Mesenchymal stem cell (in vitro differentiated cells and primary cell): ENCODE measurements at places on chromosomes 12 and 14.

- no peaks in the 10 kb centered on the region for H3K4me1 ChIP-seq
- H3K27ac ChIP-seq, result no peak overlapping the region
- no peaks in the 10 kb centered on the region for H3K27me3 ChIP-seq
- no peak for DNase-seq
- H3K36me3 ChIP-seq, result no peaks in the 10 kb centered on the region
Observed at GRCh38 chr12:46711756-46712155, 114.0 kb downstream of the SLC38A4 start.

DNA sequence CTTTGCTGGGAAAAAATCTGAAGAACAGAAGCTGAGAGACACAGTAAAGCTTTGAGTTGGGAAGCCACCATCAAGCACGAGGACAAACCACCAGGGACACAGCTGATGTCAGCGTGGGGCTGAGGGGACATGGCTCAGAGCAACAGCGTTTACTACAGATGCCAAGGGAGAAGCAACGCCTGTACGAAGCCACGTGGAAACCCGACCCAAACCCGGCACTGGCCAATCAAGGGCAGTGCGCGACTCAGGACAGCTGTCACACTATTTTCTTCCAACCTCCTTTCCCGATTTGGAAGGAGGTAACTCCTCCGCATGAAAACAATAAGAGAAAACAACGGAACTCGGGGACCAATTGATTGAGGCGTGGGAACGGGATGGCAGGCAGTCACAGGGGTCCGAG lies 20.2 kb upstream of the CHGA start:
- DNase-seq, result no peak
- H3K36me3 ChIP-seq, result no peaks in the 10 kb centered on the region
- no peak overlapping the region for H3K4me3 ChIP-seq
- no peaks in the 10 kb centered on the region for H3K4me1 ChIP-seq

GRCh38 chr12:6613015-6613775 lies 6.0 kb upstream of the CHD4 start:
- H3K4me3 ChIP-seq, result no peak overlapping the region
- peak overlapping the region; percentile 99 for H3K27ac ChIP-seq
- DNase-seq, result peak; percentile 72

GRCh38 chr12:112352921-112353320 lies 29.3 kb downstream of the HECTD4 start:
- H3K27ac ChIP-seq, result no peak overlapping the region
- no peak overlapping the region for H3K4me3 ChIP-seq
- no peak for DNase-seq
- H3K27me3 ChIP-seq, result no peaks in the 10 kb centered on the region
- H3K36me3 ChIP-seq, result no peaks in the 10 kb centered on the region

- H3K27ac ChIP-seq, result no peak overlapping the region
- H3K4me1 ChIP-seq, result peaks cover 16% of the 10 kb centered on the region
- no peak overlapping the region for H3K4me3 ChIP-seq
- H3K27me3 ChIP-seq, result no peaks in the 10 kb centered on the region
- DNase-seq, result no peak
Observed at GRCh38 chr12:109561711-109562030, 11.6 kb downstream of the MMAB start.

DNA sequence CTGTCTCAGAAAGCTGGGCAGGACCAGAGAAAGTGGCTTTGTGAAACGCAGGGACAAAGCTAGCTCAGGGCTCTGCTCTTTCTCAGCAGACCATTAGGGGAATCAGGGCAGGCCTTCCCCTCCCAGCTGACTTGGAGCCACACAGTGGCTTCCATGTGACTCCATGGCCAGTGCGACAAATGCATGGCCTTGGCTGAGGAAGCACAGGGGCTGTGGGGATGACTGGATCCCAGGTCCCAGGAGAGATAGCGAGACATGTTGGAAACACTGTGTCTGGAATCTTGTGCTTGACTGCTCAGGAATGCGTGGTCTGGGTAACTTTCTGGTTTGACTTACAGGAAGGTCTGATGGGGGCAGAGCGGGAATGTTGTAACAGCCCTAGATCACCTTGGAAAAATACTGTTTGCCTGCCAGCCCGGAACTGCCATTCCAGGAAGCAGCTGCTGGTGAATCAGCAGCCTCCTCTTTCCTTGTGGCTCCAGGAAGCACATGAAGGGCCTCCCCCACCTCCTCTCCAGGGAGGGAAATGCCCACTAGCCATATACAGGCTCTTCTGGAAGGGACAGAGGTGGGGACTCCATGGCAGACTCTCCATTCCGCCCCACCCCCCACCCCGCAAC lies 133.5 kb upstream of the HIF1A start:
- no peaks in the 10 kb centered on the region for H3K27me3 ChIP-seq
- peak overlapping the region; percentile 98 for H3K27ac ChIP-seq
- peaks cover 36% of the 10 kb centered on the region for H3K4me1 ChIP-seq

- H3K36me3 ChIP-seq, result peaks cover 9% of the 10 kb centered on the region
- no peak overlapping the region for H3K4me3 ChIP-seq
- no peaks in the 10 kb centered on the region for H3K27me3 ChIP-seq
- peaks cover 33% of the 10 kb centered on the region for H3K4me1 ChIP-seq
- H3K27ac ChIP-seq, result peak overlapping the region; percentile 34
Observed at GRCh38 chr14:22974530-22975313, 7.6 kb downstream of the AJUBA start.

DNA sequence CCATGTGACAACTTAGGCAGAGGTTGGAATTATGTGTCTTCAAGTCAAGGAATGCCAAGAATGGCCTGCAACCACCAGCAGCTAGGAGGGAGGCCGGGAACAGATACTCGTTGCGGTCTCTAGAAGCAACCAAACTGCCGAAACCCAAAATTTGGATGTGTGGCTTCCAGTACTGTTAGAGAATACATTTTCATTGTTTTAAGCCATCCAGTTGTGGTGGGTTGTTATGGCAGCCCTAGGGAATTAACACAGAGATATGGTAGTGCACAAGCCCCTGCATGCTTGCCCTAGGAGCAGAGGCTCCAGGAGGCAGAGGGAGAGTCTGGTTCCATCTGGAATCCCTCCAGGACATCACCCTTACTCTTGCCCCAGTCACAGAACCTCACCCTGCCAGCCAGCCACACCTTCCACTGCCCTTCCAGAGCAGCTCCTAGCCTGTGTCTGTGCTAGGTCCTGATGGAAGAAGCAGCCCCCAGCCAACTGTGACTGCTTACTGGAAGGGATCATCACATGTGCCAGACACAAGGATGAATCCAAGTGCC lies 19.5 kb downstream of the PITPNM2 start:
- peaks cover 18% of the 10 kb centered on the region for H3K4me1 ChIP-seq
- no peak overlapping the region for H3K4me3 ChIP-seq
- peaks cover 3% of the 10 kb centered on the region for H3K36me3 ChIP-seq
- no peak overlapping the region for H3K27ac ChIP-seq

- no peaks in the 10 kb centered on the region for H3K27me3 ChIP-seq
- DNase-seq, result no peak
- H3K27ac ChIP-seq, result peak overlapping the region; percentile 72
- peak overlapping the region; percentile 88 for H3K4me3 ChIP-seq
- peaks cover 5% of the 10 kb centered on the region for H3K4me1 ChIP-seq
Observed at GRCh38 chr14:75661499-75661814, 411 bp downstream of the TTLL5 start.

DNA sequence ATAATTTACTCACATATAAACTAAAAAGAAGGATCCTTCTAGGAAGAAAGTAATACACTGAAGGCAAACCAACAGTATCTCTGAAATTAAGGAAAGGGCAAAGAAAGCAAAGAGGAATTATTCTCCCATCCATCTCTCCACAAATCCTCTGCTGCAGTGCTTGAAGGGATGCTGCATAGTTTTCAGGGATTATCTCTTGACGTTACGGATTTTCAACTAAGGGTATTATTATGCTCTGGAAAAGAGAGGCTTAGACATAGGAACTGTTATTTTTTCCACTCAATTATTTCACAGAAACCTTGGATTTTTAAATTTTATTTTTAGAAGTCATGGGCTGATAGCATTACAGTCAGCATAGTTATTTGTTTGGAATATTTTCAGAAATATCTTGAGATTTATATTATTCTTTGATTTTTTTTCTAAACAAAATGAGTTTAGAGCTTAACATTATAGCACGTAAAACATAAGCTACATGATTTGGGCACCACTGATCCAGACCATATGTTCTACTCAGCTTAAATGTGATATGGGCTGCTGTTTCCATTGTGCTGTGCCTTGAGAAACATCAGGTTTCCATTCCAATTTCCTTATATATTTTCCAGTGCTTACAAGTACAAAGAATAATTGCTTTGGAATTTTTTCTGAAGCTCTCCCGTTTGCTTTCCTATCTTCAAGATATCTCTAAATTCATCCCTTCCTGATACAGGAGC lies 57.9 kb upstream of the DCN start:
- no peaks in the 10 kb centered on the region for H3K27me3 ChIP-seq
- H3K36me3 ChIP-seq, result no peaks in the 10 kb centered on the region
- H3K4me3 ChIP-seq, result no peak overlapping the region
- H3K27ac ChIP-seq, result no peak overlapping the region

DNA sequence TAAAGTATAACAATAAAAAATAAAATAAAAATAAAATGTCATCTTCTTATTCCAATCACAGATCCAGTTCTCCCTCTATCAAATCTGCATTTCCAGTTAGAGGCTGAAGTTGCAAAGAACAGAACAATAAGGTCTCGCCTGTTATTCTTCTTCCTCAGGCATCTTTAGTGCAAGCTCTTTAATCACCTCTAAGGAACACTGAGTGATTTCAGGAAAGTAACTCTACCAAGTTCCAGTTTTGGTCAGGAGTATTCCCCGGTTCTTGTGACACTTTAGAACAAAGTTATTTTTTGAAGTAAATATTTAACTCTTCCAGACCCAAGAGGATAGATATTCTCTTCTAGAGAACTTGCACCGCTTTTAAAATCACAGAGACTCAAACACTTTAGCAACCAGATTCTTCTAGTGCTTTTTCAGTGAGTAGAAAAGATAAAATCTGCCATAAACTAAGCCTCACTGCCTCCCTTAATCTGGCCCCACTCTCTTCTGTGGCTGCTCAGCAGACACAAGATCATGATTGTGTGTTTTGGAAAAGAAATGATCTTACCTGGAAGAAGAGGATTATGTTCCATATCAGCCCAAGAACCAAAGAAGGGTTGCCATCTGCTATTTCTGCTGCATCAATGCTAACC lies 57.9 kb upstream of the DICER1 start:
- H3K4me1 ChIP-seq, result peaks cover 25% of the 10 kb centered on the region
- peak; percentile 14 for DNase-seq
- no peaks in the 10 kb centered on the region for H3K36me3 ChIP-seq
- peak overlapping the region; percentile 33 for H3K27ac ChIP-seq
- H3K4me3 ChIP-seq, result no peak overlapping the region

DNA sequence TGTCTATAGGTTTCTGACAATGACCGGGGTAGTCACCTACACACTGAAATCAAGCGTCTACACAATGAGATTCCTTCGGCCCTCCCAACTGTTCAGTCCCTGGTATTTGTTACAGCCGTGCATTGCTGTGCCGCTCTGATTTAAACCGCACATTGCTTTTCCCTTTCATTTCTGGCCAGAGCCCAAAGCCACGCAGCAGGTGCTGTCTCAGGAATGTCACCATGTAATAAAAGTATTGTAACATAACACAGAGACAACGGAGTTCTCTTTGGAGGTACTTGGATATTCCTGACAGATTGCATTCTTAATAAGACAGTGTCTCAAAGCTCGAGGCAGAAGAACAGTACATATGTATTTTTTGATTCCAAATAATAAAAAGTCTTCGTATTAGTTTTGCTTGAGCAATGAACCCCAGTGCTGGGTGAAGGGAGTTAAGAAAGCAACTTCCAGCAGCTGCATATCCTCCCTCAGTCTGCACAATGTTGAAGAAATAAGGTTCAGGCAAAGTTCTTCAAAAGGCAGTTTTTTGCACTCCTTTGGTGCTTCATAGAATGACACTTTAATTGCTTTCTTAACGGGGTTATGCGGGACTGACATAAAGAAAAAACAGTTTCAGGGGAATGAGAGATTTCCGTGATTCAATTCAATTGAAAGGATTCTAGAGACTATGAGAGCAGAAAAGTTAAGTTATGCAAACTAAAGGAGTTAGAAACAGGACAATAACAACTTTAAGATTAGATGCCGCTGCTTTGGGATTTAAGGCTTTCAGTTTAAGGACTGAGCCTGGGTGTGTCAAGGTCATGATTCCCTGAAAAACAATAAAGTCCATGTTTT lies 288.7 kb upstream of the FLRT2 start:
- H3K27me3 ChIP-seq, result no peaks in the 10 kb centered on the region
- no peak overlapping the region for H3K4me3 ChIP-seq
